Panc1 (cell line): ENCODE measurements at places on chromosomes 1 and 21. TPM values are rescaled to one million over a fixed set of nuclear protein-coding genes. Genes with fewer than 3 reads are reported as not detected.

DNA sequence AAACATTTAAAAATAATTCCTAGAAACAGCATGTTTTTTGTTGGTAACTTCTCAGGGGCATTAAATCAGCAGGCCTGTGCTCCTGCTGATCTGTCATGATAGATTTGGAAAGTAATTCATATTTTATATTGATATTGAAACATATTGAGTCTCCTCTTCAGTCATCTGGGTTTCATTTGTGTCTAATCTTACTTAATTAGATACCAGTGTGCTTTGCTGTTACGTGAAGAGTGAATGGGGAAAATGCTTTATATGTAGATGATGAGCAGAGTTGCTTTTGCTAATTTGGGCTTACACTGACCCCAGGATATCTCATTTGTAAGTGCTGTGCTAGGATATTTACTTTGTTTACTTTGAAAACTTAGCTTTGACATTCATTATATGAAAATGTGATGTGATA is 45.9 kb downstream of the CHRM3 start:
- H3K4me1 ChIP-seq: no peaks in the 10 kb centered on the region
- H3K36me3 ChIP-seq: no peaks in the 10 kb centered on the region
- H3K27me3 ChIP-seq: no peaks in the 10 kb centered on the region
- H3K4me3 ChIP-seq: no peak overlapping the region

DNA sequence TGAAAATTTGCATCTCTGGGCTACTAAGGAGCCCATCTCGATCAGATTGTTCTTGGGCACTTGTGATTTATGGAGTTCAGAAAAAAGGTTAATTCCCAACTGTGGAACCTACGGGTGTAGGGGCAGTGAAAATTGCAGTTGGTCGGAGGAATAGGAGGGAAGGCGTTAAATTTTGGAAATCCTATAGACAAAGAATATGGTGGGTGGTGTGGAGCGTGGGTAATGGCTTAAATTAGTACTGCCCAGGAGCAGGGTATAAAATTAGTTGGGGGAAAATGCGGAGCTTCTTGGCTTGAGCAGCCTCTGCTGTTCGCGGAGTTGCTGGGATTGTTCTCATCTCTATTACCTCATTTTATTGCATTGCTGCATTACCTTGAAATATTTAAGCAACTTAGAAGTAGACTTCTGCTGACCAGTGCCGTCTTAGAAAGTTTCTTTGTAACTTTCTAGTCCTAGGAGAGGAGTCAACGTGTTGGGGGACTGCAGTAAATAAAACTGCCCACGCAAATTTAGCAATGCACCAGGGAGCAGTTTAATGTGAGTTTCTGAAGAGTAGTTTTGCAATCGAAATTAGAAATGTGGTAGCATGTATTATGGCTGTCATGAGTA is 514 bp downstream of the S1PR1 start:
- DNase-seq: no peak
- H3K27ac ChIP-seq: no peak overlapping the region
- peaks cover 5% of the 10 kb centered on the region for H3K27me3 ChIP-seq
- H3K4me1 ChIP-seq: no peaks in the 10 kb centered on the region
- H3K4me3 ChIP-seq: peak overlapping the region; percentile 45; the same call in 1 of the 2 replicates
- no peaks in the 10 kb centered on the region for H3K36me3 ChIP-seq

- DNase-seq: no peak
- no peaks in the 10 kb centered on the region for H3K4me1 ChIP-seq
- no peak overlapping the region for H3K27ac ChIP-seq
- no peak overlapping the region for H3K4me3 ChIP-seq
- no peaks in the 10 kb centered on the region for H3K27me3 ChIP-seq
- H3K36me3 ChIP-seq: no peaks in the 10 kb centered on the region
These were observed 234.5 kb upstream of the HOOK1 start for GRCh38 chr1:59580257-59580656.

GRCh38 chr1:152870831-152871730 is 7.0 kb upstream of the SMCP start:
- H3K27me3 ChIP-seq: no peaks in the 10 kb centered on the region; the same call in 1 of the 2 replicates
- no peak overlapping the region for H3K27ac ChIP-seq
- no peak overlapping the region for H3K4me3 ChIP-seq
- no peaks in the 10 kb centered on the region for H3K36me3 ChIP-seq

DNA sequence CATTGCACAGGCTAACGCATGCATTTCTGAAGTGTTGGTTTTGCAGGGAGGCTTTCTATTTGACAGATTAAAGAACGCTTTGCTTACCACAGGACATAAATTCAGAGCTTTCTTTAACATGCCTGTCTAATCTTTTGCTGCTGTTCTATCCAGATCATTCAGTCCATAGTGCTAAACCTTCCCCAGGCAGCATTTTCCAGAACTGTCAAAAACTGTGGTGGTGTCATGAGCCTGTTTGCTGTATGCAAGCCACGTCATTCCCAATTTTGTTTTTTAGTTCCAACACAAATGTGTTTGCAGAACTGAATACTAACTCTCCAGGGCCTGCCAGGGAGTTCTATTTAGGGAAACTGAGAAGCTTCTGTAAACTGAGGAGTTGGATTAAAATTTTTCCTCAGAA is 390.5 kb upstream of the LYPLAL1 start:
- no peak for DNase-seq
- no peaks in the 10 kb centered on the region for H3K4me1 ChIP-seq
- H3K4me3 ChIP-seq: no peak overlapping the region
- no peaks in the 10 kb centered on the region for H3K27me3 ChIP-seq
- no peak overlapping the region for H3K27ac ChIP-seq

PPM1J gene
- 0.51 TPM for total RNA-seq

- peaks cover 51% of the 10 kb centered on the region for H3K4me1 ChIP-seq
- H3K27ac ChIP-seq: peak overlapping the region; percentile 100
- DNase-seq: no peak
- H3K27me3 ChIP-seq: no peaks in the 10 kb centered on the region
These were observed 95.7 kb upstream of the C1orf105 start for GRCh38 chr1:172324761-172325160.

DNA sequence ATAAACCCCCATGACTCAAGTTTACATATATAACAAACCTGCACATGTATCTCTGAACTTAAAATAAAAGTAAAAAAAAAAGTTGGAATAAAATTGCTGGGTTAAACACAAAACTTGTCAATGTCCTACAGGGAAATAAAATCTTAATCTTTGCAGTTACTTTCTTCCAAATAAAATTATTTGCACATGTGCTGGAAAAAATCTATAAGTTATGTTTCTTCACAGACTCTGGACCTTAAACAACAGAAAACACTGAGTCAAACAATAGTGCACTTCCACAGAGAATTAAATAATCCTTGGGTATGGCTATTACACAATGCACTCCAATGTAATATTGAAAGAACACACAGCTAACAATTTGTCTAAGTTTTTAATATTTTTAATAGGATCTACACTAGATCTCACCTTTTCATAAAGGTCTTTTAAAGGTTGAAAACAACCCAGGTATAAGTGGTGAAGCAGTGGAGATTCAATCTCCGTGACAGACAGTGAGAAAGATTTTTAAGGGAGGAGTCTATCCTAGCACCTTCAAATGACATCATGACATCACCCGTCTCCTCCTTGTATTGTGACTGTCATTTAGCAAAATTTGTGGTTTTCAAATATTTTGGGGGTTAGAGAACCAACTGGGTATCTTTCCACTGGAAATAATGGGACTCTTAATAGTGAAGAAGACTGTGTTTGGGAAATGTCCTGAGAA is 25.2 kb upstream of the FGGY start:
- H3K36me3 ChIP-seq: no peaks in the 10 kb centered on the region
- H3K27me3 ChIP-seq: no peaks in the 10 kb centered on the region
- H3K4me1 ChIP-seq: no peaks in the 10 kb centered on the region

DNA sequence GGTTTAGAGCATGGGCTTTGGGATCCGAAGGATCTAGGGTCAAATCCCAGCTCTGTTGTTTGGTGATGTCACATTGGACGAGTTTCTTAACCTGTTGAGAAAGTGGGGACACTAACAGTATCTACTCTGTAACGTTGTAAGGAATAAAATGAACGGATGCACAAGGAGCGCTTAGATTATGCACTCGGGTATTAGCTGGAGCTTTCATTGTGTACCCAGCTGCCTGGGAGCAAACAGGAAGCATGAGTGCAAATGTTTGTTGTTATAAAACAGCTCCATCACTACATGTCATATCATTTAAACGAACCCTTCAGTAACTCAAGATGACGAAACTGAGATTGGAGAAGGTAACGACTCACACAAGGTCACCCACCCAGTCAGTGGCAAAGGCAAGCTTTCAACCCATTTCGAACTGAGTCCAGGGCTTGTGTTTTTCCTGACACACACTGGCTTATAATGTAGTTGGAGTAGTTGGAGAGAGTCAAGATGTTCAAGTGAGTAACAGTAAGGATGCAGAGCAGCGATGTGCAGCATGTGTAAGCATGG is 16.2 kb upstream of the SLC6A17 start:
- H3K36me3 ChIP-seq: no peaks in the 10 kb centered on the region
- no peaks in the 10 kb centered on the region for H3K4me1 ChIP-seq
- H3K27ac ChIP-seq: no peak overlapping the region
- peaks cover 2% of the 10 kb centered on the region; the same call in 1 of the 2 replicates for H3K27me3 ChIP-seq
- DNase-seq: no peak

FTCD gene
- 0.21 TPM for total RNA-seq

DNA sequence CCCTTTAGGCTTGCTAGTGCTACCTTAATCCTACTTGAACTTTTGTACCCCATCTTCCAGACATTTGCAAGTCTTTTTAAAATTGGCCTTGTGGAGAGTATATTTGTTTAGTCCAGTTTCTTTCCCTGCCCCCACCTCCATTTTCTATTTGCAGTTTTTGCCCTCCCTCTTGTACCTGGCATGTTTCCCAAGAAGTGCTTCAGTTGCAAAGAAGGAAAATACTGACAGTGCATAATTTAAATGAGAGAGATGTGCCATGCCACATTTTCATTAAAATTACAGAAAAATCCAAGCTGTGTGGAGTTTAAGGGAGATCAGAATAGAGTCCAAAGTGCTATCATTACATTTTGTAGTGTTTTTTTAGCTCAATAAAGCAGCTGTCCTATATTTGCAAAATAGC is 150.0 kb upstream of the ADGRL2 start:
- H3K36me3 ChIP-seq: no peaks in the 10 kb centered on the region
- H3K27me3 ChIP-seq: no peaks in the 10 kb centered on the region
- H3K27ac ChIP-seq: no peak overlapping the region
- no peaks in the 10 kb centered on the region for H3K4me1 ChIP-seq
- no peak overlapping the region for H3K4me3 ChIP-seq

DNA sequence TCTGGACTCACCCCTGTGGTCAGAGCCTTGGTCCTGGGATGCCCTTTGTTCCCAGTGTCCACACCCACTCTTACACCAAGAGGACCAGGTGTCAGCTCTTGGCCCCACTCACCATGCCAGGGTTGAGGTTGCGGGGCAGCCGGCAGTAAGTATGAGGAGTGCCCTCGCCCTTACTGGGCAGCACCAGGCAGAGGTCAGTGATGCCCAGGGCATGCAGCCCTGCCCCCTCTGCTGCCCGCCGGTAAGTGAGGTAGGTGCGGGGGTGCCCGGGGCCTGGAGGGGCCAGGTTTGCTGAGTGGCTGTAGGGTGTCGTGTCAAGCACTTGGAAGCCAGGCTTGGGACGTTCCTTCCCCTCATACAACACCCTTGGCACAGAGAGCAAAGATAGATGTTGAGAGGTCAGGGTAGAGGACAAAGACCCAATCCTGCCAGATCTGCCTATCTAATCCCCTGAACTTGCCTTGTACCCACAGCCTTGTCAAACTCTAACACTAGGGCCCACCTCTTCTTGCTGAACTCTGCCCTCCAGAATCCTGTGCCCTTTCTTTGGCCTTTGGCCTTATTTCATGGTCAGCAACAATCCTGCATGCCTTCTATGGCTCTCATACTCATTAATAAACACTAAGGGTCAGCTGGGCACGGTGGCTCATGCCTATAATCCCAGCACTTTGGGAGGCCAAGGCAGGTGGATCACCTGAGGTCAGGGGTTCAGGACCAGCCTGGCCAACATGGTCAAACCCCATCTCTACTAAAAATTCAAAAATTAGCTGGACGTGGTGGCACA is 3.6 kb downstream of the DENND4B start:
- peaks cover 14% of the 10 kb centered on the region for H3K4me1 ChIP-seq
- H3K36me3 ChIP-seq: no peaks in the 10 kb centered on the region; the same call in 1 of the 2 replicates
- no peaks in the 10 kb centered on the region for H3K27me3 ChIP-seq
- no peak for DNase-seq
- H3K4me3 ChIP-seq: no peak overlapping the region

GRCh38 chr1:41581216-41582003 is 96.9 kb upstream of the EDN2 start:
- H3K36me3 ChIP-seq: no peaks in the 10 kb centered on the region
- no peak overlapping the region for H3K27ac ChIP-seq
- DNase-seq: no peak
- no peaks in the 10 kb centered on the region for H3K27me3 ChIP-seq
- no peaks in the 10 kb centered on the region for H3K4me1 ChIP-seq
- no peak overlapping the region for H3K4me3 ChIP-seq

DNA sequence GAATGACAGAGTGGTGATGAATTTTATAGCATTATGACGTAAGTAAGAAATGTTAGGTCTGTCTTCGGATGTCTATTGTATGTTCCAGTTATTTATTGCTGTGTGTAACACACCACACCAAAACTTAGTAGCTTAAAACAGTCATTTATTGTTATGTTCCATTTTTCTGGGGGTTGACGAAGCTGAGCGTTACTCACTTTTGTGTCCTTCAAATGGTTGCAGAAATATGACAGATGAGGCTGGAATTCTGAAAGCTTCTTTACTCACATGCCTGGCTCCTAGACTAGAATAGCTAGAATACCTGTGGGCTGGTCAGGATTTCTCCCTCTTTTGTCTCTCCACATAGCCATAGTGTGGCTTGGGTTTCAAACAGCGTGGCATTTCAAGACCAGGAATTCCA is 62.1 kb upstream of the S1PR1 start:
- H3K27ac ChIP-seq: no peak overlapping the region
- no peaks in the 10 kb centered on the region for H3K4me1 ChIP-seq
- peak; percentile 2 for DNase-seq
- H3K4me3 ChIP-seq: no peak overlapping the region
- H3K36me3 ChIP-seq: no peaks in the 10 kb centered on the region

DNA sequence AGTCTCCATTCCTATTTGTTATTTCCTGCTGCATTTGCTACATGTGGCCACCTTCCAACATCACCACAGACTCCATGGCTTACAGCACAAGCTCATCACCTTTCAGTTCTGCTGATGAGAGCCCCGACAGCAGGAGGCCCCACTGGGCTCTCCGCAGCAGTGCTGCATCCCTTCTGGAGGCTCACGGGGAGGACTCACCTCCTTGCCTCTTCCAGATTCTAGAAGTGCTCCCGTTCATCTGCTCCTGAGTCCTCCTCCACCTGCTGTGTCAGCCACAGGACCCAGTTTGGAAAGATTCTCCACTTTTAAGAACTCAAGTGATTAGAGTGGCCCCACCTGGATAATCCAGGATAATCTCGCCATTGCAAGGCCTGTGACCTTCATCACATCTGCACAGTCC is 167.6 kb downstream of the PCBP3 start:
- H3K27ac ChIP-seq: no peak overlapping the region
- H3K4me1 ChIP-seq: no peaks in the 10 kb centered on the region
- no peaks in the 10 kb centered on the region for H3K27me3 ChIP-seq
- no peak for DNase-seq

GRCh38 chr1:94633051-94633450 is 91.5 kb upstream of the F3 start:
- no peaks in the 10 kb centered on the region for H3K27me3 ChIP-seq
- no peak for DNase-seq
- H3K27ac ChIP-seq: no peak overlapping the region
